ENCODE measurements at places on chromosomes 5 and 9. TPM values are rescaled to one million over a fixed set of nuclear protein-coding genes. Genes with fewer than 3 reads are reported as not detected.

CYSRT1 gene
- 1.4 TPM for total RNA-seq

SLC12A7 gene
- 8.1 TPM for total RNA-seq

ZNF367 gene
- 2.7 TPM for total RNA-seq

HTR1A gene
- not detected for total RNA-seq

CD74 gene
- not detected for total RNA-seq

TAL2 gene
- not detected for total RNA-seq

FOXD4L6 gene
- total RNA-seq, result 0.69 TPM

ENTPD2 gene
- total RNA-seq, result 13.4 TPM

CORO2A gene
- total RNA-seq, result 3.4 TPM

OLFM1 gene
- not detected for total RNA-seq

PCDHB10 gene
- total RNA-seq, result 1.2 TPM

DNAH5 gene
- 0.05 TPM for total RNA-seq

NR5A1 gene
- total RNA-seq, result not detected

PLAC8L1 gene
- 3.0 TPM for total RNA-seq

LCN15 gene
- not detected for total RNA-seq

SAXO1 gene
- total RNA-seq, result not detected

PKD2L2 gene
- not detected for total RNA-seq

PCDHB5 gene
- total RNA-seq, result 1.7 TPM

PCDHGB4 gene
- 0.79 TPM for total RNA-seq

SPOCK1 gene
- total RNA-seq, result 34.3 TPM

REEP2 gene
- 0.81 TPM for total RNA-seq

CEL gene
- 1.9 TPM for total RNA-seq

PRDM9 gene
- not detected for total RNA-seq

SLC45A2 gene
- total RNA-seq, result not detected

PCDHB14 gene
- total RNA-seq, result 6.2 TPM

PCA3 gene
- total RNA-seq, result not detected

SPATA31A3 gene
- total RNA-seq, result not detected

NCS1 gene
- total RNA-seq, result 27.8 TPM

CCDC183 gene
- 0.26 TPM for total RNA-seq

ELAVL2 gene
- total RNA-seq, result 1.6 TPM

PRR7 gene
- 15.0 TPM for total RNA-seq

DRD1 gene
- total RNA-seq, result not detected

All from MCF 10A (cell line).